ENCODE measurements at places on chromosomes 1 and 21.

- DNase-seq, result no peak
Observed at GRCh38 chr1:113802367-113803007, 9.8 kb downstream of the RSBN1 start.

DNA sequence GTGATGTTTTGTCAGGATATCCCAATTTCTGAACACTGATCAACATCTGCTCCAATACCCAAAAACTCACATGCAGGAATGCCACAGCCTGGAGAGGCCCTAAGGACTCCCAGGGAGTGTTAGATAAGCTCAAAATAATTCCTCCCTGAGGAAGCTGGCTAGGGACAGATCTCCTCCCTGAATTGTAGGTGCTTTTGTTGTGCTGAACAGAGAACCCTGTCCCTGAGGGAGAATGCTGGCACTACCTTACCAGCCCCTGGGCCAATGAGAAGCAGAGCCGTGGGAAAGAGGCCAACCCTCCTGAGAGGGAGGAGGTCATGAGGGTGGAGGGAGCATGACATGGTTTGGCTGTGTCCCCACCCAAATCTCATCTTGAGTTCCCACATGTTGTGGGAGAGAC is 73.6 kb upstream of the PTGFRN start:
- no peak for DNase-seq

- DNase-seq, result no peak
Observed at GRCh38 chr1:34013136-34013535, 149.3 kb downstream of the HMGB4 start.

DNA sequence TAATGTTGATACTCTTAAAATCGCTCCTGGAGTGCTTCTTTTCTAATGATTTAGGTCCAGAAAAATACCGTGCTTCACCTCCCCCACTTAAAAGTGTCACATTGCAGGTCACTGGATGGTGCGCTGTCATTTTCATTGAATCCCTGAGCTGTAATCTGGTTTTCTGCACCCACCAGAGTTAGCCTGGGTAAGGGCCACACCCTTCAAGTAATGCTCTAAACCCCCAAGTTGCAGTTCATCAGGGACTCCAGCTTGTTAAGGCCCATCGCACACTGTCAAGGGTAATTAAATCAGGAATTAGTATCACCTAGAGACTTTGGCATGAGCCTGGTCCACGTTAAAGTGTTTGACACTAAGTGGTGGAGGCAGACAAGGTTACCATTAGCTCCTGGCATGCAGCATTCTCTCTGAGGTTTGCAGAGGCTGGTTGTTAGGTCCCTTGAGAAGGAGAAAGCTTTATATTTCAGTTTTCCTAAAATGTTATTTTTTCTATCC is 34.0 kb downstream of the ASTN1 start:
- DNase-seq, result no peak

DNA sequence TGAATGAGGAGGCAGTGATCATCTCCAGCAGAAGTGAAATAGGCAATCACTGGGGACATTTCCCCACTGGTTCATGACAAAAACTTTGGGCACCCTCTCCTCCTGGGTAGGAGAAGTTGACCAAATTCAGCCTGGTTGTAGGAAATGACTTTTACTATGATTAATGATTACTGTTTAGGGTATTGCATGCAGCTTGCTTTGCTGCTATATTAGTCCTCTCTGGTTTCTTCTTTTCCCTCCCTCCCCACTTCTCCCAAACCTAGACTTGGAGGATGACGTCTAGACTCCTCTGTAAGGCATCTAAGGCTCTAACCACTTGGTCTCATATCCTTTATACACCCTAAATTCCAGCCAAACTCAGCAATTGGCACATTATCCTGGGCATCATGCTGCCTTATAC is 3.4 kb upstream of the RGS16 start:
- no peak for DNase-seq

DNA sequence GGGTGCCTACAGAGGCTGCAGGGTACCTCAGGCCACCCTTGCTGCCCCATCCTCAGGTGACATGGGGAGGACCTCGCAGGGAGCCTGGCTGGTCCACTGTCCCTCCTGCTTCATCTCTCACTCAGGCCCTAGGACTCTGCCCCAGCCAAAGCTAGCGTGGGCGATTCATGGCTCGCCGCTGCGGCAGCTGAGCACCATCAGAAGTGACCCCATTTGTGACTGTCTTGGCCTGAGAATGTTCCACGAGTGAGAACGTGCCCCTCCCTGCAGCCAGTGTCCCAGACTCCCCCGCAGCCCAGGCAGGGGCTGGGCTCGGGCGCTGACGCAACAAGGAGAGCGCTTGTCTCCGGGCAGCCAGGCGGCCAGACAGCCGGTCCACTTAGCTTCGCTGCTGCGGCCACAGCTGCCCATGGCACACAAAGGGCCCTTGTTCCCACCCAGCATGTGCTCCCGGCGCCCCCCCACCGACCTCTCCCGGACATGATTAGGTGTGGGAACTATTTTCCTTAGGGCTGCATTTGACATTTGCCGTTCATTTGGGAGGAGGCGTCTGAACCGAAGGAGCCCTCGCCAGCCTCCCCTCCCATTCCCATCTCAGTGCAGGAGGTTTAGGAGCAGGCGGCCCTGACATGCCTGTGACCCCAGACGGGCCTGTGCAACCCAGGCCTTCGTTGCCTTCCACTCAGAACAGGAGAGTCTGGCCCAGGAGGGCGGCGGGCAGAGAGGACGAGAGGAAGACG is 19.3 kb upstream of the POFUT2 start:
- peak; percentile 88 for DNase-seq

DNA sequence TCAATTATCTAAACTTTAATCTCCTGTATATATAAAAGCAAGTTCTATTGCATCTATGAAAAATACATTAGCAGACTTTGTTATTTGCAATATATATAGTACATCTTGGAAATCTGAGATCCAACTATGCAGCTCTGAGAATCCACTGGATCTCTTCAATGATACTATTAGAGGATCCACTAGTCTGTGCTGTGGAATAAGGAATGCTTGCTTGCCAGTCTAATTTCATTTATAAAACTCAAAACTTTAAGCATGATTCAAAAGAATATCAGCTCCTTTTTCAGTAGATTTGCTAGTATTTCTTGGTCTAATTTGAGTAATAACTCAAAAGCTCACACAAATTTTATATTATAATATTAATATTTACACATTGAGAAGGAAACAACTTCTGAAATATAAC is 115.1 kb downstream of the SPATA6 start:
- no peak for DNase-seq

GRCh38 chr1:27349784-27350662 is 8.2 kb downstream of the SYTL1 start:
- no peak for DNase-seq

DNA sequence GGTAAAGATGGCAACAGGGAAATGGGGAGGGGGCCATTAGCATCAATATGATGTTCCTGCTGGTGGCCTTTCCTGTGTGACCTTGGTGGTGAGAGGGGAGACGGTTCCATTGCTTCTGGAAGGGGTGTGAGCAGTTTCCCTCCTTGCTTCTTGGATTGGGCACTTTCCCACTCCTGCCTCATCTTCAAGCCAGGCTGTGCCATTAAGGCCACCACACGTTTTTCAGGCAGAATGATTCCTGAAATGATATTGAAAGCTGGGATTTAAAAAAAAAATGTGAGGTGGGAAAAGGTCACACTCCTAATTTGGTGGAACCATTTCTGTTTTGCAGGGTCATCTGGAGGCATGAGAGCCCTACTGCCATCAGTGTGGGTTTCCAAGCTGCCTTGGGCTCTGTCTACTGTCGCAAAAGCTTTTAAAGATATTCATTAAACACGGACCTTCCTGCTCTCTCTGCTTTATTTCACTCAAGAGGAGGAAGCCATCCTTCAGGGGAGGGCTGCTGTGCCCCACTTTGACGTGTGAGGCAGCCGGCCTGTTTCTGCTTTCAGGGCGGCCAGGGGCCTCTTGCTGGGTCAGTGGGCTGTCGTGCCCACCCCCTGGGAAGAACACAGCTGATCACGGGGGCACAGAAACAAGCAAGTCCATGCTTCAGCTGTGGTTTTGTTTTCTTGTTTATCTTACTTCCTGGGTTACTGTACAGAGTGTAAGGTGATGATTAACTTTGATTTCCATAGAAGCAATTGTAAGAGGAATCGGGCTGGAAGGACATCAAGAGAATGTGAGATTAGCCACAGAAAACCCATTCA is 8.0 kb downstream of the RIIAD1 start:
- no peak for DNase-seq

DNA sequence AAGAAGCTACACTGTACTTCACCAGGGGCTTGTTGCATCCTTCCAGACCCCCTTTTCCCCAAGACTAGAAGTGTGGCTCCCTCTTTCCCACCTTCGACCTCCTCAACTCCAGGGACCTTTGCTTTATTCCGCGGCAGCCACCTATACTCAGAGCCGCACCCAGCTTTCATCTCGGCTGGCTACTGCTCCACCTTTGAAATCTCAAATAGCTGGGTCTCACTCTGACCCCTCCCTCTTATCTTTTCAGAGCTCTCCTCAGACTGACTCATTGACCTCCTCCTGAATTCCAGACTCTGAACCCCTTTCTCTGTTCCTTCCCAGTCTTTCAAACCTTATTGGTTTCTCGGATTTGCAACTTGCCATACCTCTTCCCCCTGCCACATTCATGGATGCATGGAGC is 144.7 kb upstream of the JUN start:
- DNase-seq, result no peak

DNA sequence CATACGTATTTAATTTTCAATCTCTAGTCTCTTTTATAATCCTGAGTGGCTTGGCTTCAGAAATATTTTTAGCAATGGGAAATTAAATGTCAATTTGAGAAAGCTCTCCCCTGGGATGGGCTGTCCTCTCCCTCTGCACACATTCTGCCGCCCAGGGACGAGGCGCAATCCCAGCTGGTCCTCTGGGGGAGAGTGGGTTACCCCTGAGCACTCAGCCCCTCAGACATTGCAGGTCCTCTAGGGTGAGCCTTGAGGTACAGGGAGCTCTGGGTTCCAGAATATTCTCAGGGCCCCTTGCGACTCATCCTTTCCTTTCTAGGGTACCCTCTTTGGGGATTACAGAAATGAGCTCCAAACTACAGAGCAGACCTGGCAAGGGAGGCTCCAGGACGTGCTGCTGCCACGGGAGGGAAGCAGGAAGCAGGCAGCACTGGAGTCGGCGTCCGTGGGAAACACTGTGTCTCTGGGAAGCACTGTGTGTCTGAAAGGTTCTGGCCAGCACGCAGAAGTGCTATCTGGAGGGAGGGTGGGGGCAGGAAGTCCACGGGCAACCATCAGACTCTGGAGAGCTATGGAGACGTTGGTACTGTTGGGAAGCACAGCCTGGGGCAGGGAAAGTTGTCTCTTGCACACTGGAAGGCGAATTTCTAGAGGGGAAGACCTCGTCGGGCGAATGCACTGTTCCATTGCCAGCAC is 343.3 kb upstream of the VAMP3 start:
- DNase-seq, result peak; percentile 59

- DNase-seq, result no peak
Observed at GRCh38 chr1:35797380-35797779, 10.4 kb upstream of the AGO4 start.

DNA sequence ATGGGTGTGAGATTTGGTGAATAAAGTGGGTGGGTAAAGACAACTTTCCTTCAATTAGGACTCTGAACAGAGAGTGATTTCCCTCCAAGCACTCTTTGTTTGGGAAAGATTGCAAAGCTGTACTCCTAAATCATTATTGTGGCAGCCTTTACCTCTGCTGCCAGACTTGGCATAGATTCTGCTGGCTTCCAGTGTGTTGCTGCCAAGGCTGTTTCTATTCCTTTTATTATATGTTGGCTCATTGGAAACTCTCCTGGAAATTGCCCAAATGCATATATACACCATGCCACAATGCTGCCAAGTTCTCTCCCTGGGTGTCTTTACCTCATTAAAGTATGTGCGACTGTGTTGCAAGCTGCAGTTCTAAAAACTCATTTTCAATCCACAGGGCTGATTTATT is 668.0 kb downstream of the MRPL39 start:
- DNase-seq, result no peak

GRCh38 chr1:244049162-244050013 is 1.7 kb upstream of the ZBTB18 start:
- no peak for DNase-seq

DNA sequence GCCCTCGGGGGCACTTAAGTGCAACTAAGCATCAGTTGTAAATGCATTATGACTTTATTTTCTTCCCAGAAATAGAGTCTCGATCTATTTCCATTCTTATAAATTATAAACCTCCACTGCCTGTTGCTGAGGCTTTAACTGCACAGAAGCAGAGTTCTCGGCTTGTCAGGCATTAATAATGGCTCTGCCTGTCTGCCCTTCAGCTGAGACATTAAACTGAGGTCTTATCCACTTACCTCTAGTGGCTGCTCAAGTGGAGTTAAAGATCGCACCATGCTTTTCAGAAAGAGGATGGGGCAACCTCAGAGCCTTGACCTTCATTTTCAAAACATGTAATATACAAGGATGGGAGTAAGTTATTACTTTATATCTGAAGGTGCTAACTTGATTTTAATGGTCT is 597.6 kb upstream of the PRMT6 start:
- no peak for DNase-seq

- DNase-seq, result no peak
Observed at GRCh38 chr1:161805399-161806197, 39.5 kb downstream of the ATF6 start.

DNA sequence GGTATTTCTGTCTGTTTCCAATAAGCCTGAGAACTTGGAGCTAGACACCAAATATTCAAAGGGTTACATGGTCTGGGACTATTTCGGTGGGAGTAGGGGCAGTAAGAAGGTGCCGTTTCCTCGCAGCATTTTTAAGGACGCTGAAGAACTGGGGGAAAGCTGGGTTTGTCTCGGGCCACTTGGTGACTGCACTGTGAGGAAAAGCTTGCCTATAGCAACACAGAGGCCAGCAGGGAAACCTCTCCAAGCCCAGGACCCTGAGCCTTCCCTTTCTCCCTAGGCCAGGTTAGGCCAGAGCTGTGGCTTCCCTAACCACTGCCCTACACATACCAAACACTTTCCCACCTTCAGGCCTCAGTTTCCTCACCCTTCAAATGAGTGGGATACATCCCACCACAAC is 3.3 kb downstream of the GLIS1 start:
- DNase-seq, result no peak

DNA sequence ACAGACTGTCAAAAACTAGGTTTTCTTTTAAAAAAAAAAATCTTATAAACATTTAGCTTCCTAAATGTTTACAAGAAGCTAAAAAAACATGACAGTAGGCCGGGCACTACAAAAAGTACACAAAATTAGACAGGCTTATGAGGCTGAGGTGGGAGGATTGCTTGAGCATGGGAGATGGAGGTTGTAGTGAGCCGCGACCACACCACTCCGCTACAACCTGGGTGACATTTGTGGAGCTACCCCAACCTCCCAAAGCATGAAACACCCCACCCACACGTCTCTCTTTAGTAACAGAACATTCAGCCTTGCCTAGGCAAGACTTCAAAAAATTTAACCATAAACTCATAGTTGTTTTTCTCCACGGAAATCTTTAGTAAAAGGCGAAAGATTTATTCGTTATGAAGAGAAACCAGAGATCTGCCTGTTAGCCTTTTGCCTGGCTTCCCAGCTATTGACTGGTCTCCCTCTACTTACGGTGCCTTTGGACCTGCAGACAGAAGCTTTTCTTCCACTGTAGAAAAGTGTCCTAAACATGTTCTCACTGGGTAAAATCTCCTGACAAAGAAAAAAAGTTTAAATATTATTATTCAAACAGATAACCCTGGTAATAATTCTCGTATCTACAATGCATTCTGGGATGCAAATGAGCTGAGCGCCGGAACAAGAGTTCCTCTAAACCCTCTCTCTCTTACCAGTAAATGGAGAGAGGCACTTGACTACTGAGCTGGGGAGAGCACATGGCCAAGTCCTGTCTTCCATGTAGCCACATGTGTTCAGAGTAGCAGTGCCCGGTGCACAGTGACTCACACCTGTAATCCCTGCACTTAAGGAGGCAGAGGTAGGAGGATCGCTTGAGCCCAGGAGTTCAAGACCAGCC is 9.2 kb downstream of the RNU5D-1 start:
- DNase-seq, result no peak

Measured in chondrocyte (in vitro differentiated cells).